ENCODE measurements at places on chromosomes 3 and 15.

GRCh38 chr15:92049290-92049989 lies 195.9 kb downstream of the SLCO3A1 start:
- DNase-seq = no peak

DNA sequence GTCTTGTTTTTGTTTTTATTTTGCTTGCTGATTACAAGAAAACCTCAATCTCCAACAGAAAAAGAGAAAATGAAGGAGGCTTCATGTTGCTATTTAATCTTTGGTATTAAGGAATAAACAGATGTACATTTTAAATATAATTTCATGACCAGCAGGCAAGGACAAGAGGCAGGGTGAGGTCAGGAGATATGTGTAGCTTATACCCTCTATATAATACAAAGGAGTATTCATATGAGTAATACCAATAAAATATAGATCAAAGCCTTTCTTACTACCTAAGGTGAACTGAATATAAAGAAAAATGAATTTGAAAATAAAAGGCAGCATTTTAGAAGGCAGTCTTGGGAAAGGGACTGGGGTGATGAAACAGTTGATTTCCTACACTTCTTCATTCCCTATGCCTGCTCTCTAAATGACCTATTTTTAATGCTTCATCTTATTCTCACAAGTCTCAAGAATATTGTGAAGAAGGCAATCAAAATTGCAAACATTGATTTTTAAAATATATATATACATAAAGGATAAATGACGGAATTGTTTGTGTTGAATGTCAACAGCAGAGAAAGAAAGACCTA lies 8.6 kb upstream of the CBLB start:
- DNase-seq = no peak

- peak; percentile 86 for DNase-seq
Measured at GRCh38 chr3:136343873-136344555, 93.9 kb downstream of the PCCB start.

GRCh38 chr3:42140665-42141203 lies 49.6 kb downstream of the TRAK1 start:
- no peak for DNase-seq

GRCh38 chr3:161323926-161324621 lies 47.2 kb downstream of the SPTSSB start:
- no peak for DNase-seq

DNA sequence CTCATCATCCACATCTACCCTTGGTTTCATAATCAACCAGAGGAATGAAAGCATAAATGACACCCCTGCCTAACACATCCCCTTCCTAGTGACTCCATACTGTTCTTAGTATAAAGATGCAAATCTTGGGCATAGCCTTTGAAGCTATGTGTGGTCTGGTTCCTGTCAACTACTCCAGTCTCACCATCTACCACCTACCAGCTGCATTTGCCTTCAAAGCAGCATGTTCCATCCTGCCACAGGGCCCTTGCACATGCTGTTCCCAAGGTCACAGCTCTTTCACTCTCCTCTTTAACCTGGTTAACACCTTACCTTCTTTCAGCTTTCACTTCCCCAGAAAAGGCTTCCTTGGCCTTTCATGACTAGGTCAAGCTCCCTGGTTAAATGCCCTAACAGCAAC lies 62.3 kb upstream of the ARHGEF3 start:
- no peak for DNase-seq

GRCh38 chr15:100338971-100339444 lies 2.8 kb downstream of the ADAMTS17 start:
- peak; percentile 65 for DNase-seq

DNA sequence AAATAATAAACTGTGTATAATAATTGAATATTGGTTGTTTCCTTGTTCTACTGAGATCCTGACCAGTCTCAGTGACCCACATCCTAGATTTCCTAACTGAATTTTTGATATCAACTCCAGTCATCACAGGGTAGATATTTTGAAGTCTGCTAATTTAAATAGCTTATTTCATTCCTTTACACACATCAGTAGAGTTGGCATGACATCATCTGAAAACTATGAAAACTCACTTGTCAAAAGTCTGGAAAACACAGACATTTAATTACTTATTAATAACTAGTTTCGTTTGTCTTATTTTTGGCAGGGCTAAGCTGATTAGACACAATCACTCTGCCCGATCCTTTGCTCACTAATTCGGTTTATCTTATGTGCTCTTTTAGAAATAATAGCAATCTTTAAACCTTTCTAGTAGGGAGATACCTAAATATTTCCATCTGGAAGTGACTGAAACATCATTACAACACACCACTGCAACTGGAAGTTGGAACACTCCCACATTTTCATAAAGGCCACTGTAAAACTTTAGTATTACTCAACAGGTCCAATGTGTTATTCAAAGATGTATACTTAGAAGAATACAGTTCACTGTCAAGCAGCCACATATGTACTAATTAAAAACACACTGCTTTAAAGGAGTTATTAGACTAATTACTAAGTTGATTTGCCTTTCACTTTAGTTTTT lies 198.4 kb upstream of the ZNF717 start:
- no peak for DNase-seq

DNA sequence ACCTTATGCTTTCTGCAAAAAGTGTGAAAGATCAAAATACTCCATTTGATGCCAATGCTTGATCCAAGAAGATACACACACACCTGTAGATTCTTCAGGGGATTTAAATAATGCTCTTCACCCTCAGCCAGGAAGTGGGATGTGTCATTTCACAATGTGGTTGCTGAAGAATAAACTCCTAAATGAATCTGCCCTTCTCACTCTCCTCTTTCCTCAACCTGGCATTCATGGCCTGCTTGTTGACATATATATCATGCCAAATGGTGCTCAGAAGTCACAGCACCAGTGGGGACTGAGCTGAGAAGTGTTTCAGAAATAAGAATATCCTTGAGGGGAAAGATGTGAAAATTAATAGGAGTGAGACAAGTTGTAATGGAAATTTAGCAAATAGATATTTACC lies 146.6 kb upstream of the ARHGEF26 start:
- DNase-seq = no peak

DNA sequence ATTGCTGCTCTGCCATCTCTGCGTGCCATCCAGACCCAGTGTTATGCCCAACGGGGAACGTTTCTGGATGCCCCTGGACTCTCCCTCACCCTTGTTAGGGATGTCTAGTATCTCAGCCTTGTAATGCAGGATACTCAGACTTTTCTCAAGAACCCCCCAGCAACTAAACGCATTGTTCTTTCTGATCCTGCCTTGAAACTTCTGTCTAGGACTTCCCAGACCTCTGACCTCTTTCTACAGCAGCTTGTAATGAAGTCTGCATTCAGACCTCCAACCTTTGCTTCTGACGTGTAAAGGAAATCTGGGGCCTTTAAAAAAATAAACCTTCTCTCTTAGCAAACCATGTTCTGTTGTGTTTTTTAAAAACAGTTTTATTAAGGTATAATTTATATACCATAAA lies 139.5 kb downstream of the KCNAB1 start:
- DNase-seq = no peak

DNA sequence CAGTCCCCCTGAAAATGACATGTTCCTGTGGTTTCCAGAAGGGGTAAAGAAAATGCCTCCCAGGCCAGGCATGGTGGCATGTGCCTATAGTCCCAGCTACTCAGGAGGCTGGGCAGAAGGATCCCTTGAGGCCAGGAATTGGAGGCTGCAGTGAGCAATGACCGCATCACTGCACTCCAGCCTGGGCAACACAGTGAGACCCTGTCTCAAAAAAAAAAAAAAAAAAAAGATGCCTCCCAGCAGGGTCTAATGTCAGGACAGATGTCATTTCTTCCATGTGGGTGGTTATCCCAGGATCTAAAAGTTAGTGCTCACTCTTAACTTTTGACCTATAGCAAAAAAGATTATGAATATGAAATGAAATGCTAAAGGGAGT lies 13.4 kb downstream of the LCMT2 start:
- no peak for DNase-seq

DNA sequence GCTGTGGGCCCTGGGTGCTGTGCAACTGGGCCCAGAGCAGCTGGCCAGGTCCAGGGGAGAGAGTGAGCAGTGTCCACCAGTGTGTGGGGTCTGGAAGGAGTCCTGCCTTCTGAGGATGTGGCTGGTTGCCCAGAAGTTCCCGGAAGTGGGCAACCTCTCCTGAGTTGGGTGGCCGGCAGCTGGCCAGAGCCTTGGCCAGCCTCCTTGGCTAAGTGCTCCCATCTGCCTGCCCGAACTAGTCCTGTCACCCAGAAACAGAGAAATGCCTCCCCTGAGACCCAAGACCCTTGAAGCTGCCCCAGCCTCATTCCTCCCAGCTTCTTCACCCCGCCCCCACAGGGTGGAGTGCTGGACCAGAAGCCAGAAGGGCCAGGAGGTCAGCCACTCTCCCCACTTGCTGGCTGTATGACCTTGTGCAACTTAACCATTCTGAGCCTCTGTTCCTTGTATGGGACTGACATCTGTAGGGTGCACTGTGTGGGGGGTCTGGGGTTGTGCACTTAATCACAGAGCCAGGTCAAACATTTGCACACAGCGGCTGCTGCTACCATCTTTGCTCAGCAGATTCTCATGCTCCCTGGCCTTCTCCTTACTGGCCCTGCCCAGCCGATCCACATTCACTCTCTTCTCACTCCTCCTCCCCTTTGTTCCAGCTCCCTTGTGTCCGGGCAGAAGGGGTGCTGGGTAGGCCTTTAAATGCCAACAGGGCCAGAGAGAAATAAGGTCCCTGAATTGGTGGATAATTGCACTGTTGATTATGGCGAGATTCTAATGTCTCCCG lies 7.5 kb upstream of the ALAS1 start:
- DNase-seq = peak; percentile 67

- DNase-seq = no peak
Measured at GRCh38 chr3:136914739-136915138, 43.0 kb upstream of the IL20RB start.

DNA sequence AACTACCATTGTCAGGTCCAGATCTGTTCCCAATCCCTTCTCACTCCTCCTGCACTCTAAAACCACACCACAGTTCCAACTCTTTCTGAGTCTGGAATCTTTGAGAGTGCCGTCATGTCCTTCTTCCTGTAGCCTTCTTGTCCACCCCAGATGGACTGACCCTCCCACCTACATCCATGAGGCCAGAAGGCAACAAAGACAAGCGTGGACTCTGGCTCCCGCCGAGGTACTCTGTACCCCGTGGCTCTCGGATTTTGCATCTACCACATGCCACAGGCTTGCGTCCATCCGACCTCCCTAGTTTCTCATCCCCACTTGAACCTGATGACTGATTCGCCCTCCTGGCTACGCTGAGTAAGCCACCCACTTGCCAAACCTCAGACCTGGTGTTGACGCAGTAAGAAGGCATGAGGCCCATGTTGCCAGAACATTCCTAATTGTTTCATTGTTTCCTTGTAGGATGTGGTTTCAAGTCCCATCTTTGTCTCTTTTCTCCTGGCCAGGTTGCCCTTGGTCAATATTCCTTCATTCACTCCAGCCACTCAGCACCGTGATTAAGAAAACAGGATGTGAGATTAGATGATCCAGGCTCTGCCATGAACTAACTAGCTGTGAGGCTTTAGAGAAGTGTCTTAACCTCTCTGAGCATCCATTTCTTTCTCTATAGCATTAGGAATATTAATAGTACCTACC lies 1.1 kb upstream of the ZBTB38 start:
- no peak for DNase-seq

DNA sequence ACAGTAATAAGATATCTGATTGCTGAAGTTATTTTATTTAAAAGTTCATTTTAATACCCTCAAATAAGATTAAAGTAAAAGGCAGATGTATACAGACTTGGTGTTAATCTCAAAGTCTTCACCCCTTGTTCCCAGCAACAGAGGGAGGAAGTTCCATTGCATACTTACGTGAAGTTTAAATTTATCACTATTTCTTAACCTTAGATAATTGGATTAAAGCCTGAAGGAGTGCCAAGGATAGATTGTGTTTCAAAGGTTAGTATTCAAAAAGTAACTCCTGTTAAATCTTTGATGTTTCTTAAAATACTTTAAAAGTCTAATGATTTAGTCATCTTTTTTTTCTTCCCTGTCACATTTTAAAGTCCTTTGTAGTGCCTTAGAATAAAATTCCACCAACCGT lies 39.3 kb downstream of the ATP1B3 start:
- DNase-seq = no peak

DNA sequence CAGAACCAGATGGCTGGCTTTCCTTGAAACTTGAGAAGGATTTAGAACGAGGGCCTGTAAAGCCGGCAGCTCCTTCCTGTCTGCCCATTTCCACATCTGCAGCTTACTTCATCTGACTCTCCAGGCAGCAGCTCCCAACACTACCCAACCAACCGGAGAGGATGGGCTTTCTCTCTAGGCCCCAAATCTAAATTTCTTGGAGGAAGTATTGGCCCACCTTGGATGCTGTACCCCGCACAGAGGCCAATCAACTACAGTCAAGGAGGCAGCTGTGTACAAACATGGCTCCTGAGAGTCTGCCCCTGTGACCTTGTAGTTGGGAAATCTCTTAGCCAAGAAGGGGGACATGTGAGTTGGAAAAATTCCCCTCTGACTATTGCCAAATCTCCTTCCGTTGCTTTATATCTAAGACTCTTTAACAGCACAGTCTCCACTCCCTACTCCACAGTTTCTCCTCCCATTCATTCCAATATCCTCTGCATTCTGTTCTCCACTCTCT lies 8.0 kb upstream of the ACAP2 start:
- no peak for DNase-seq

GRCh38 chr3:85164436-85164835 lies 205.6 kb downstream of the CADM2 start:
- no peak for DNase-seq

GRCh38 chr15:70348581-70349344 lies 251.0 kb upstream of the TLE3 start:
- DNase-seq = no peak

DNA sequence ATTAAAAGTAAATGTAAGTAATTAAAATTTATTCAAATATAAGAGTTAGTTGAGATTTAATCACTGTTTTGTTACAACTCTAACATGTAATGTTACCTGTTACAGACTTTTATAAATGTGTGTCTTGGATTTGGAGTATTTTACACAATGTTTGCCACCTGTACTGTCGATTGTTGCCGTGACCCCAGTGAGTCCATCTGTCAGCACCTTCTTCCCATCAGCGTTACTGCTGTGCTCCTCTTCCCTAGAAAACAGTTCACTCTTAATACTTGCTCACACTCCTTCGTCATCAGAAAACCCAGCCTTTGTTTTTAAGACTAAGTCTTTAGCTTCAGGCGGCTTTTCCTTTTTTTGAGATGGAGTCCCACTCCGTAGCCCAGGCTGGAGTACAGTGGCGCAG lies 40.5 kb upstream of the FBXL22 start:
- no peak for DNase-seq

- no peak for DNase-seq
Measured at GRCh38 chr15:37907136-37907535, 27.3 kb upstream of the TMCO5A start.

DNA sequence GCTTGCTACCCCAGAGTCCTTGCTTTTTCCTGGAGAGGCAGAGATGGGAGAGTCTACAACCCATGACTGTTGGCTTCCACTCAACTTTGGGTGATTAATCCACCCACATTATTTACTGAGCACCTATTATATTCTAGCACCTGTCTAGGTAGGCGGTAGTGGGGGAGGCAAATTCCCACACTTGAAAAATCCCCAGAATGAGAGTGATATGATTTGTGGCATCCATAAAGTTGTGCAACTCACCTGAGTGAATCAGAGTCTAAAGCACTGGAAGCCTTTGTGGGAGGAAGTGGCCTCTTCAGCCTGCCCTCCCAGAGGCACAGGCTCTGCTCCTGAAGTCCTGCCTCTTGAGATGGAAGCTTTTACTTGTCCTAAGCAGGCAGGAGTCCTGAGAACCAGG lies 40.4 kb upstream of the CTNNB1 start:
- no peak for DNase-seq

- DNase-seq = no peak
Measured at GRCh38 chr3:16364323-16364722, 99.3 kb downstream of the OXNAD1 start.

Data from right cardiac atrium (tissue), 5 donors.